ENCODE measurements at places on chromosomes 12 and 14.
A peak's percentile ranks its signal among the peaks of the same experiment; 100 is the strongest.

GRCh38 chr14:71725922-71726579 is 206.2 kb upstream of the RGS6 start:
- DNase-seq: no peak

DNA sequence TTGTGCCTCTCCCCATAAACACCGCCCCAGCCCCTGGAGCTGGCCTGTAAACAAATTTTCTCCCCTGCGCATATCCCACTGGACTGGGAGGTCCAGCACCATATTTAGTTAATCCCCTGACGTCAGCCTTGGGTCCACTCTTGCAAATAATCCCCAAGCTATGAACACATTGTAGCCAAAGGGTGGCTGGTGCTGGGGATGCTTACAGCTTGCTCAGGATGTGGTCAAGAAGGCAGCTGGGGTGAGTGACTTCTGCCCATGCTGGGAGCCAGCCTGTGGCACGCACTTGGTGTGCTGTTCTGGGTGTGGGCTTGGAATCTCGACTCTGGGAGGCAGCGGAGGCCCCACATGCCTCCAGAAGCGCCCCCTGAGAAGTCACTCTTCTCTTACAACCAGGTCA is 32.1 kb downstream of the CMKLR1 start:
- DNase-seq: no peak

- DNase-seq: no peak
Measured at GRCh38 chr12:2218706-2219105, 165.9 kb downstream of the CACNA1C start.

DNA sequence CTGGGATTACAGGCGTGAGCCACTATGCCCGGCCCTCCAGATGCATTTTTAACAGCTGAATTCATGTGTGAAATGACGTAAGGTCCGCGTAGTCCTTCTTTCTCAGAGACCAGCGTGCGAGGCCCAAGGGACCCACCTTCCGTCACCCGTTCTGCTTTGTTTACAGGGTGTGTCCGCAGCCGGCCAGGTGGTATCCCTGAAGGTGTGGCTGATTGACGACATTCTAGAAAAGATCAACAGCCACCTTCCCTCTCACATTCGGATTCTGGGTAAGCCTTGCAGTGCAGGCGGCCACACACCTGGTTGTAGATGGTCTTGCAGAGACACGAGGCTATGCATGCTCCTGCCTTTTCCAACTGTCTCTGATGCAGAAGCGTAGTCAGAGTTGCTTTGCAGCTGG is 9.9 kb downstream of the PUS1 start:
- DNase-seq: peak; percentile 80

DNA sequence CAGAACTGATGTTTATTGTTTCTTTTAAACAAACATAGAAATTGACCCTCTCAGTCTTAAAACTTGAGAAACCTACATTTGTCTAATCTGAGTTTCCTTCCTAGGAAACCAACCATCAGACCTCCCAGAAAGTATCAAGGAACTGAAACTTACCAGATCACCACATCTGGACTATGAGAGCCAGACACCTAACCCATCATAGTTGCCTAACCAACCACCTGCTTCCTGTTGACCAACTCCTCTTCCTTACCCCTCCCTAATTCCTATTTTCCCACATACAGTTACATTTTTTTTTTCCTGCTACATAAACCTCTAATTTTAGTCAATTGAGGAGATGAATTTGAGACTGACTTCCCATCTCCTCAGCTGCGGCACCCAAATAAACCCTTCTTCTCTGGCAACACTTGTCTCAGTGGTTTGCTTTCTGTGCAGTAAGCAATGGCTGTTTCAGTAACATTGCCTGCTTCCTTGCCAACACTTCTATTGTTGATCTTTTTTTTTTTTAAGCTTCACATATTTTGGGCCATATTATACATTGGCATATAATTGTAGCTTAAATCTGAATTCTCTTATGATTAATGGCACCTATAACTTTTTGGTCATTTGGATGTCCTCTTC is 34.3 kb downstream of the KLRD1 start:
- DNase-seq: no peak

GRCh38 chr12:127381681-127382080 is 885.3 kb upstream of the TMEM132C start:
- no peak for DNase-seq

GRCh38 chr12:18457362-18457761 is 196.0 kb downstream of the PIK3C2G start:
- no peak for DNase-seq

DNA sequence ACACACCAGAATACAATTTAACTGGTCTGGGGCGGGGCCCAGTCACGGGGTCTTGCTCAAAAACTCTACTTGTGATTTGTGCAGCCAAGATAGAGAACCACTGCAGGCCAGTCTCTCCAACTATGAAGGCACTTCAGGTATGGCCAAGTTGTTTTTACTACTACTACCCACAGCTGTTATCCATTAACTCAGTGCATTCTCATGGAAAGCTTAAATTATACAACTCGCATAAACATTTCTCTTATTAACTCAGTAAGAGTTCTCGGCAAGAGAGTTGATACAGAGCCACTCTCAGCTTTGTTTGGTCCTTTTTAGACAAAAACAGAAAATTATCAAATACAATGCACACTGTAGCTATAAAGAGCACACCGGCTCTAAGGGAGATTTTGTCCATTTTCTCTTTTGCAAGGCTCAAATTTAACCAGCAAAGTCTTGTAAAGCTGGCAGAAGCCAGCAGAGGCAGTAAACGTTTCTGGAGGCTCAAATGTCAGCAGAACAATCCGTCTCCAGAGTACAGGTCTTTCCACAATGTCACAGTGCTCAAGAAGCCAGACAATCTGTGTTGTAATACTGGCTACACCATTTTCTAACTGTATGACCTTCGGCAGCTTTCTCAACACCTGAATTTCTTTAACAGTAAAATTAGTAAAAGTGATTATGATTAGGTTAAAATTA is 85.9 kb downstream of the PTGER2 start:
- peak; percentile 46 for DNase-seq

GRCh38 chr12:48542300-48542928 is 17.0 kb downstream of the OR8S1 start:
- DNase-seq: no peak

- no peak for DNase-seq
Measured at GRCh38 chr14:78412475-78412874, 242.3 kb downstream of the NRXN3 start.

DNA sequence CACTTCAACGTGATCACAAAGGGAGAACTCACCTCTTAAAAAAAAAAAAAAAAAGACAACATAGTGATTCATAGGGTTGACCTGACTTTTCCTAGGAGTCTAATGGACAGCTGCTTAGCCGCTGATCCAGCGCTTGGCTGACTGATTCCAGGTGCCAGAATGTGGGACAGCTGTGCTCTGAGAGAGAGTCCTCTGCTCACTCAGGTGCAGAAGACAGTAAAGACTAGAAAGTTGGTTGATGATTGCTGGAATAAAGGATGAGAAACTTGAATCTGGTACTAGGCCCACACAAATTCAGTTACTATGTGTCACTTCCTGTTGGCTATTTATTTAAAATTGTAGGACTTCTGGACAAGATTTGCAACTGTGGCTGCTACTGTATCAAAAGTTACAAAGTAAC is 229.4 kb downstream of the CHST11 start:
- no peak for DNase-seq

- DNase-seq: peak; percentile 52
Measured at GRCh38 chr14:105047283-105048016, 17.8 kb downstream of the GPR132 start.

DNA sequence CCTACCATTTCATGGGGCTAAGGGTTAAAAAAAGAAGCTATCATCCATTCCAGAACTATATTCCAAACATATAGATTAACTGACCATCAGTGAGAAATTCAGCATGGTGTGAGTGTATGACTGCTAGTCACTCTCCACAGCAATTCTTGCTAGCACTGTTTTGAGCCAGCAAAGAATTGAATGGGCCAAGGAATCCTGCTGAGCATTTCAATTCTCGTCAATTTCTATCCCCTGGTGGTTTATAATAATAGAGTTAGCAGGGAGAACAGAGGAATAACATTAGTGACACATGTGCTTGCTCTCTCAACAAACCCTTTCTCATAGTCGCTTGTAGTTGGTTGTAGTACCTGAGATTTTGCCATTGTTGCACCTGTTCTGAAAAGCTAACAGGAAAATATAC is 7.2 kb downstream of the MBIP start:
- DNase-seq: no peak

DNA sequence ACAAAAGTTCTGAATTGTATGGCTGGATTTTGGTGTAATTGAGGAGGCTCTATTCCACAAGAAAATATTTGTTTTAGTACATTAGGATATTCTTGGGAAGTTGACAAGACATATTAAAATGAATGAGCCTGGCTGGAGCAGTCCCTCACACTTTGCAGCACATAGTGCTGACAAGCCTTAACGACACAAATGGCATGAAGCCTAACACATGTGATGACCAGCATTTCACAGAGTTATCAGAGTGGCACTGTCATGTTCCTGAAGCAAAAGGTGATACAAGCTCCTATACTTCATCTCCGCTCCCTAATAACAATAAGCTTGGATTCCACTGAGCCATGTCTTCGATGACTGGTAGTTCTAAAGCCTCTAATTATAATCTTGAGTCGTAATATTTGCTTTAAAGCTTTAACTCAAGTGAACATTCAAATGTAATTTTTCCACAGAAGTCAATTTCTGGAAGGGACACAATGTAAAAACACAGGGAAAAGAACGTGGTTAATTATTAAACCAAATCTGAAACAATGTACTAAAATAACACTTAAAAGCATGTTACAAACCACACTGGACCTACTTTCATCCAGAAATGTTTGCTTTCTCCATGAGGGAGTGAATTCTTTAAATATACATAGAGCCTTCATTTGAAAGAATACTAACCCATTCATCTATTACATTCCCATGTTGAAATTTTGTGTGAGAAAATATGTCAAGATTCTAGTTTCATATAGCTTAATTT is 49.6 kb downstream of the GRIP1 start:
- no peak for DNase-seq

DNA sequence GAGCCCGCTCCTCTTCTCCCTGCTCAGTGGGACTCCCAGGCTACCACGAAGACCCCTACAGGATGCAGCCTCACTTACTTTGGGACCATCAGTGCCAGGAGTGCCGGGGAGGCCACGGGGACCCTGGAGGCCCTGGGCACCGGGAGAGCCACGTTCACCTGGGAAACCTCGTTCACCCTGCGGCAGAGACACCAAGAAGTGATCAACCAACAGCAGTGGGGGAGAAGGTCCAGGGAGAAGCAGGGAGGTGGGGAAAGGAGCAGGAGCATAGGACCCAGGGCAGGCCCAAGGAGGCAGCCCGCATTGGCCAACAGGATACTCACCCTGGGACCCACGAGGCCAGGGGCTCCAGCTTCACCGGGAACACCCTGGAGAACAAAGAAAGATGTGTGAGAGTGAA is 19.4 kb downstream of the TMEM106C start:
- DNase-seq: no peak

Measured in mucosa of descending colon (tissue), 3 donors.